Tongue (tissue), 3 donors: ENCODE measurements at places on chromosomes 4 and X. TPM values are rescaled to one million over a fixed set of nuclear protein-coding genes. Genes with fewer than 3 reads are reported as not detected.

The UGT2B10 gene
- not detected for total RNA-seq

The TLR10 gene
- 0.41 TPM for total RNA-seq

The RENBP gene
- 5.2 TPM for total RNA-seq

The FGA gene
- not detected for total RNA-seq

The CTAG2 gene
- not detected for total RNA-seq

The PFKFB1 gene
- 0.21 TPM for total RNA-seq

The USO1 gene
- total RNA-seq: 216 TPM

The ENPP6 gene
- total RNA-seq: 5.5 TPM

The LRAT gene
- total RNA-seq: 0.10 TPM

The CXCL6 gene
- total RNA-seq: 0.51 TPM

The PDLIM3 gene
- 1,325 TPM for total RNA-seq

The TMEM175 gene
- total RNA-seq: 16.7 TPM

The PABPC1L2A gene
- not detected for total RNA-seq

The SLC16A2 gene
- total RNA-seq: 17.1 TPM

The KCND1 gene
- total RNA-seq: 2.1 TPM

The LDB2 gene
- 49.2 TPM for total RNA-seq

The CLTRN gene
- 1.0 TPM for total RNA-seq

The PALLD gene
- 221 TPM for total RNA-seq

The GPR143 gene
- total RNA-seq: not detected

The TEX13C gene
- total RNA-seq: not detected

The ARHGAP36 gene
- total RNA-seq: 172 TPM

The SPIN2A gene
- 0.41 TPM for total RNA-seq

The NOX1 gene
- not detected for total RNA-seq

The SMIM31 gene
- not detected for total RNA-seq

The GRIA2 gene
- 8.9 TPM for total RNA-seq

The PRR32 gene
- total RNA-seq: 56.3 TPM

The LARP1B gene
- 32.5 TPM for total RNA-seq

The FAAH2 gene
- 3.3 TPM for total RNA-seq

The GLRA3 gene
- total RNA-seq: not detected

The BMP3 gene
- 5.8 TPM for total RNA-seq

The CYBB gene
- total RNA-seq: 9.3 TPM

The MED14 gene
- total RNA-seq: 42.0 TPM

The POU3F4 gene
- not detected for total RNA-seq

The BST1 gene
- total RNA-seq: 4.7 TPM

The SSX3 gene
- total RNA-seq: not detected

The FAT4 gene
- 81.5 TPM for total RNA-seq

The HTRA3 gene
- total RNA-seq: 35.2 TPM

The SYP gene
- 1.1 TPM for total RNA-seq

The ZNF732 gene
- 4.3 TPM for total RNA-seq

The PCYT1B gene
- total RNA-seq: 1.3 TPM

The SSX2B gene
- total RNA-seq: not detected

The BEX1 gene
- total RNA-seq: 0.51 TPM

The ADH7 gene
- total RNA-seq: 12.1 TPM

The HSFX3 gene
- total RNA-seq: not detected

The UCP1 gene
- total RNA-seq: not detected

The RNF128 gene
- 4.4 TPM for total RNA-seq

The RHOXF2 gene
- total RNA-seq: not detected

The DNAAF6 gene
- not detected for total RNA-seq
